Stimulated activated CD8-positive, alpha-beta memory T cell treated with anti-CD3 and anti-CD28 coated beads, Interleukin-15, amount 100 ng/mL, for 24 hours (primary cell): ENCODE measurements at places on chromosomes 16 and 17.

GRCh38 chr17:56808503-56808902 is 25.2 kb downstream of the C17orf67 start:
- no peak for DNase-seq

- DNase-seq, result no peak
Measured at GRCh38 chr17:27960183-27960849, 67.2 kb upstream of the LYRM9 start.

DNA sequence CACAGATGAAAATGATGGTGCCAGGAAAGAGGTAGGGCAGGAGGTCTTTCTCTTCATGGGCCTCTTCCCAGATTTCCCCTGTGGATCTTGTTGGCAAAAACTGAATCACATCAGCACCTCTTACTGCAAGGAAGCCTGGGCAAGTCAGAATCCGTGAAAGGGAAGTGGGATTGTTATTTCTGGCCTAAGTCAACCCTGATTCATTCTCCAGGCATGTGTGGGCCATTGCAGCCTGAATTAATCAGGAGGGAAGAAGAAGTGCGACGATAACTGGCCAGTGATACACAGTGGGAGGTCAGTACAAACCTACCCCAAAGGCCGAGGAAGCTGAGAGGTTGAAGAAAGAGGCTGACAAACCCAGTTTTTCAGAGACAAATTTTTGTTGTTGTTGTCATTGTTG is 17.9 kb upstream of the NSMCE1 start:
- DNase-seq, result no peak

DNA sequence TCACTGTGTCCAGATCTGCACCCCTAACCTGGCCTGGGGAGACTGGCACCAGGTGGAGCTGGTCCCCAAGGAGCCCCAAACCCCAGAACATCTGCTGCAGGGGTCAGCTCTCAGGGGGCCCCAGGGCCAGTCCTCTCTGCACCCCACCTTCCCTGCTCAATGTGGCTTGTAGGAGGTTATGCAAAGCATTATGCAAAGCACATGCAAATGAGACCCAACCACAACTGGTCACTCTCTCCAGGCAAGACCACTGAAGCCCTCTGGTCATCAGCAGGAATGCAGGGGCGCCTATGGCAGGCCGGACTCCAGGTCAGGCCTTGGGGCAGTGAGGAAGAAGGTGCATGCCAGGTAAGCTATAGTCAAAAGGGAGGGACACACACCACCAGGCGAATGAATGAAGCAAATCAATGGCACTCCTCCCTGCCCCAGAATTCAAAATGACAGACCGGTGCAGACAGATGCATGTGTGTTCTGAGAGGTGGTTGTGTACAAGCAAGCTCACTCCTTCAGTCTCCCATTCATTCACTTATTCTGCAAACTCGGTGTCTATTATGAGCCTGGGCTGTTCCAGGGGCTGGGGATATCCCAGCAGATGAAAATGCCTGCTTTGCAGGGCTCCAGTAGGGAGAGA is 48.0 kb downstream of the TMEM235 start:
- no peak for DNase-seq

GRCh38 chr16:57261806-57262205 is 16.7 kb downstream of the ARL2BP start:
- no peak for DNase-seq

DNA sequence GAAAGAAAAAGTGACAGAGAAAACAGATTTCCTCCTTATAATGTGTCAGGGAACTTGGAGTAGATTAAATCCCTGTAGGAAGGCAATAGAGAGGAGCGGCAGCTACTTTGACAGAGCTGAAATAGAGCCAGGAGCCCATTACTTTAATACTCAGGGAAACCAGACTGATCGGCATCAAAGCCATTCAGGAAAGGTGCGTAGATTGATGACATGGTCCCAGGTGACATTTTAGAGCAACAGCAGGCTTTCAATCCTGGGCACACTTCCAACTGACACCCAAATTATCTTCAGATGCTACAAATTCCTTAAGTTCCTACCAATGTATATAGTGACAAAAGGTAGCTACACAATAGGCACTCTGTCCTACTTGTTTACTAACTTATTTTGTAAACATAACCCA is 821.5 kb downstream of the CDH8 start:
- DNase-seq, result no peak

GRCh38 chr17:40278414-40278813 is 9.3 kb upstream of the CDC6 start:
- DNase-seq, result no peak

DNA sequence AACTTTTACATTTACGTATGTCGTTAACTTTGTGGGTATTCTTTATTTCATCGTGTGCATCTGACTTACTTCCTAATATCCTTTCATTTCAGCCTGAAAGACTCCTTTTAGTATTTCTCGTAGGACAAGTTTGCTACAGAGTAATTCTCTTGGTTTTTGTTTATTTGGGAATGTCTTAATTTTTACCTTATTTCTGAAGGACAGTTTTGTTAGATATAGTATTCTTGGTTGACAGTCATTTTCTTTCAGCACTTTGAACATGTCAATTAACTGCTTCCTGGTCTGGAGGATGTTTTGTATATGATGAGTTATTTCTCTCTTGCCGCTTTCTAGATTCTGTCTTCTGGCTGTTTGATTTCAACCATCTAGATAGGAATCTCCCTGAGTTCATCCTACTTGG is 109.2 kb upstream of the NACA2 start:
- no peak for DNase-seq

DNA sequence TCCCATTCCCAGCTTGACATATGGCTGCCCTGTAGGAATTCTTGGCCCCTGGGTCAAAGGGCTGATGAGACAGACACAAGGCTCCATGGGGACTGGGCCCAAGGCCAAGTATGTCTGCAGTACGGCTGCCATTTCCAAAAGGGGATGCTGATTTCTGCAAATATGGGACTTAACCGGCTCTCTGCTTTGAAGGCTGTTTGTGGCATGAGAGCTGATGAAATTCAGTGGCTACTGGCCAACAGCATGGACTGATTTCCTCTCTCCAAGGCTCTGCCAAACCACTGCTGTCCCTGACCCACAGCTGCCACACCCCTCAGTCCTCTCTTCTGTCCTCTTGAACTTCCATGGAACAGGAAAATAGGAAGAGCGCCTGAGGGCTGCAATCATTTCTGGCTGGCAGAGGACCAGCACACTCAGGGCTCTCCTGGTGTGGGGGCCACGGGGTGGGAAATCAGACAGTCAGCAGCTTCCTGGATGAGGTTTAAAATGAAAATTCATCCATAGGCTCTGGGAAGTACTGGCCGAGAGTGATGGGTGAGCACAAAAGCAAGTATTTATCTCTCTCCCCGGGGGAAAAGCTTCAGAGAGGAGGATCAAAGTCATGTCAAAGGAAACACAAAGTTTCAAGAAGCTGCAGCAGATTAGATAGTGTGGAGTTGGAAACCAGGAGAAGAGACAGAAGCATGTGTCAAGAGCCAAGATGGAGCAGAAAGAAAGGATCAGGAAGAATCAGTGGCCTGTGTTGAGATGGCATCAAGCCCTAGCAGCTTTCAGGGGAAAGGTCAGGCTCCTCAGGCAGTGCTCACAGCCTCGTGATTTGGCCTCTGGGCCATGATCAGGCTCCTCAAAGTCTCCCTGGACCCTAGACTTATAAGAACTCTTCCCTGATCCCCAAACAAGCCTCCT is 64.1 kb upstream of the SREBF1 start:
- DNase-seq, result no peak

DNA sequence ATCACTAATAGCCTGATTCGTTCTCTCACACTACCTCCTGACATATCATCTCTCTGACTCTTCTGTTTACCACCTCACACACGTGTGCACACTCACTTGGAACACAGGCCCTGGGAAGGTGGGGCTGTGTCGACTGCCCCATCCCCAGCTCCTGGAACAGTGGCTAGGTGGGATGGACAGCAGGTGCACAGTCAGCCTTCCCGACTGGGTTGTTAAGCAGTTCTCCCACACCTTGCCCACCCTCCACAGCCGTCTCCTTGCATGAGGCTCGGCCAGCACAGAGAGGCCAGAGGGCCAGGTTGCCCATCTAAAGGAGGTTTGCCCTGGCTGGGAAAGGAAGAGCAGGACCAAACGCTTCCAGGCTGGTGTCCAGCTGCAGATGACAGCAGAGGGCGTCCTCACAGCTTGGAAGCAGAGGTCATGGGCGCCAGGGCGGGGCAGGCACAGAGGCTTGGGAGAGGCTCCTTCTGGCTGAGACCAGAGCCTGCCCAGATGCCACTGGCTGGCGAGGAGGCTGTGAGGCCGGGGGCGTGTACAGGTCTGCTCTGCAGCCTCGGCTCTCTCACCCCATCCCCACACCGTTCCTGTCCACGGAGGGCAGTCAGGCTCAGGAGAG is 92.8 kb downstream of the AMFR start:
- no peak for DNase-seq

DNA sequence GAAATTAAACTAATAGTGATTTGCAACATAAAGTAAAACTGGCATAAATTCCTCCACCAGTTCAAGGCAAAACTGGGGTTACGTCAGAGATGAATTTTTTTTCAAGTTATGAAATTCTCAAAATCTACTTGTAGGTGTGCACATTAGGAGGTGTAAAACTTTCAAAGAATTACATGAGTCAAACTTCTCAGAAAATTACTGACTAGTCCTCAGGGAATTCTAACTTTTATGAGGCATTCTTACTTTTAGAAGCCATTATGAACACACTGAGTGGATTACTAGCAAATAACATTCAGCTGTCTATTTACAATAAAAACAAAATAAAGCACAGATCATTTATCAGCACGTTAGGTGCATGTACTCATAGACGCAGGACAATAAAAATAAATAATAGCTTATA is 348.7 kb downstream of the CDH11 start:
- no peak for DNase-seq

GRCh38 chr16:19559242-19559910 is 3.9 kb downstream of the VPS35L start:
- no peak for DNase-seq

- no peak for DNase-seq
Measured at GRCh38 chr16:1341495-1342420, 8.3 kb downstream of the BAIAP3 start.

GRCh38 chr17:81794509-81794908 is 9.4 kb upstream of the GCGR start:
- no peak for DNase-seq

GRCh38 chr17:50785126-50785525 is 17.8 kb upstream of the ANKRD40CL start:
- DNase-seq, result no peak

- DNase-seq, result no peak
Measured at GRCh38 chr16:74468807-74469525, 47.7 kb upstream of the CLEC18B start.

DNA sequence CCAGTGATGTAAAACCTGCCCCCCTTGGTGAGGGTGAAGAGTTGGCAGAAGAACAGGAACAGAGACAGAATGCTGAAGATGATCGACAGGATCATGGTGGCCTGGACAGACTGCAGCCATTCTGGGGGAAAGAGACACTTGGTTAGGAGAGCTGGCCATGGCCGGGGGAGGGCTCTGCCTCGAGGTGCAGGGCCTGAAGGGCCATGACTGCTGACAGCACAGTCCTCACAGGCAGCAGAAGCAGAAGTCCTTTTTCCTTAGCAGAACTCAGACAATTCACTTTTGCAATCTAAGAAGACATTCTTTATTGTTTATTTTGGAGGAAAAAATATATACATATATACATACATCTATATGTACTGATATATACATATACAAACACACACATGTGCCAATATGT is 25.6 kb downstream of the PMP22 start:
- no peak for DNase-seq

DNA sequence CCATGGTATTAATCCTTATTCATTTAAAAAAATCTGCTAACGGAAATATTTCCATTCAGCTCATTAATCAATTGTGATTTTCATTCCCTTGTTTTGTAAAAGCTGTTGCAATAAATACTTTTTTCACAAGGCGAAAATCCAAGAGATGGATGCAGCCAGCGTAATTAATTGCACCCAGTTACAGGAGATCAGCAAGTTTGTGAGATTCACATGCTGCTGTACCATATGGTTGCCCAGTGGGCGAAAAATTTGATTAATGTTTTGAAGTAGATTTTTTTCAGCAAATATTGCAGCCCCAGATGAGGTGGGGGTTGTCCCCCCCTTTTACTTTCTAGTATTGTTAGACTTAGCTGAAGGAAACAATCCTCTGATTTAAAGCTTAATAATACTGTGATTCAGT is 186.6 kb downstream of the WWOX start:
- DNase-seq, result no peak

GRCh38 chr17:31825961-31826691 is 32.9 kb downstream of the COPRS start:
- no peak for DNase-seq

DNA sequence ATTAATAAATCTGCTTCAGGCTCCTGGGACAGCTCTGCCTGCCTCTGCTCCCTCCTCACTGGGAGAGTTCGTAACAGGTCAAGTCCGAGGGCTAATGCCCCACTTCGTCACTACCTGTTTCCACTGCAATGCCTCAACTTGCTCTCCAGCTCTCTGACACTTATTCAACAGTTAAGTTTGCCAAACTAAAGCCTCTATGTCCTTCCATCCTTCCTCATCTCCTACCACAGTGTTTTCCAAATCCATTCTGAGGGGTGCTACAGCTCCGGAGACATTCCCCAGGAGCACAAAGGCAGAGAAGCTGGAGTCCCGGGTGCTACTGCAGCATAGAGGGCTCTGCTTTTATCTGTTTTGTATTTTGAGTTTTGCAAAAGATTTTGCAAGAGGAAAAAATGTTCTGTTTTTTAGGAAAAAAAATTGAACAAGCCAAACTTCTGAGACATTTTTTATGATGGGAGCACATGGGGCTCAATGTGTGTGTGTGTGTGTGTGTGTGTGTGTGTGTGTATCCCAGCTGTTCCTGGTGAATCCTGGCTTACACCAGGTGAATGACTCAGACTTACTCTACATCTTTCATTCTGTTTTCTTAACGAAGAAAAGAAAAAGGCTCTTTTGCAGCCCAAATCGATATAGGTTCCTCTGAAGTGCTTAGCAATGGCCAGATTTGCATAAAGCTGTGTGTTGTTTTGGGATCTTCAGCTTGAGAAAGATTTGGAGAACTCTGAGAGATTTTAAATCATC is 46.1 kb upstream of the MYOCD start:
- DNase-seq, result no peak

DNA sequence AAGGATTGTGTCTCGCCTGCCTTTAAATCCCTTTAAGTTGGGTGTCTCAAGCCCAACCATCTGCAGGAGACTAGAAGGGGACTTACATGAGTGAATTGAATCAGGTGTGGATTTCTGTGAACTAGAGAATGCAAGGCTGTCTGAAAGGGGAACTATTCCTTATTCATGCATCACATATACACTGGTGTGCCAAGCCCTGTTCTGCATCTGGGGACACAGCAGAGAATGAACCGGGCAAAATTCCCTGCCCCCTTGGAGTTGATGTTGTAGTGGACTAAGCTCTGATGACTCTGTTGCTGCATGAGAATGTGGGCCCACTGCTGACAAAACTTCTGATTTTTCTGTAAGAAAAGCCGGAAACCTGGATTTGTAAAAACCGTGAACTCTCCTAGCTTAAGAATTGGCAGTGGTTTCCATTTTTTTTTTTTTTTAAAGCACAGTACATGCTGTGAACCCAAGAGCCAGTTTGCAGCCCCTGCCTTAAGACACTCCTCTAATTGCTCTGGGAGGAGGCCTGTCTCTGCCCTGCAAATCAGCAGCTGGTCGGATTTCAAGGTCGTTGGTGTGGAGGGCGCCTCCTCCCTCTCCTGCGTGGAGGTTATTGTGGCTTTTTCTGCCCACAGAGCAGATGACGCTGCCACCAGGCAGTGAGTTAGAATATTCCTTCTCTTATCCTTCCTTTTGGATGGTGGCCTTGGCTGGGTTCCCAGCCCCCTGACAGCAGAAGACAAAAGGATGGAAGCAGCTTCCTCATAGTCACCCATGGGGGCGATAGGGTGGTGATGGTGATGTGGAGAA is 131.0 kb downstream of the PRKCB start:
- no peak for DNase-seq

- DNase-seq, result no peak
Measured at GRCh38 chr17:2594722-2595599, 1.5 kb downstream of the PAFAH1B1 start.

- no peak for DNase-seq
Measured at GRCh38 chr17:81238490-81238814, 403 bp downstream of the TEPSIN start.
